NCI-H774 (cell line): ENCODE measurements at places on chromosomes 7 and 10.

GRCh38 chr7:100204454-100204853 is 15.3 kb upstream of the PVRIG start:
- DNase-seq = no peak

DNA sequence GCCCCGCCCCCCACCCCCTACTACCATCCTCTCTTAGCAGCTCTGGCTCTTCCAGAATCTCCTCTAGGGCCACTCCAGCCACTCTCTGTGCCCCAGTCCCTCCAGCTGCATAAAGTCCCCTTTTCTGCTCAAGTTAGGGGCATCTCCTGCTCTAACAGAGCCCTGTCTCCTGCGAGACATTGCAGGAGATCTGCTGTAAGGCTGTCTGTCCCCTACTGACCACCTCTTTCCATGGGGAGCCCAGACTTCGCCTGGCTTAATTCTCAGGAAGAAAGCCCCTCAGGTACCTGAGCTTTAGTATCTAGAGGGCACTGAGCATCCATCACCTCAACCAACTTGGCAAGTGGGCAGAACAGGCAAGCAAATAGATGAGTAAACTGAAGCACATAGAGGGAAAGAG is 200.7 kb upstream of the ZMIZ1 start:
- DNase-seq = no peak

- DNase-seq = no peak
These were observed 45.5 kb downstream of the CTBP2 start for GRCh38 chr10:125114761-125115391.

DNA sequence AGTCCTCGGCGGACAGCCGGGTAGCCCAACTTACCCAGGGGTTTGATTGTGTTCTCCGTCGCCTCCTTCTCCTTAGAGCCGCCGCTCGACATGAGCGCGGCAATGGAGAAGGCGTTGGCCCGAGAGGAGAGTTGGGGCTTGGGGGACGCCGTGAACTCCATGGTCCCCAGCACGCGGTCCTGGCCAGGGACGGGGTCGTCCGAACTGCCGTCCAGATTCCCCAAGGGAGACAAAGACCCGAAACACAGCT is 515 bp downstream of the TBX20 start:
- DNase-seq = no peak

DNA sequence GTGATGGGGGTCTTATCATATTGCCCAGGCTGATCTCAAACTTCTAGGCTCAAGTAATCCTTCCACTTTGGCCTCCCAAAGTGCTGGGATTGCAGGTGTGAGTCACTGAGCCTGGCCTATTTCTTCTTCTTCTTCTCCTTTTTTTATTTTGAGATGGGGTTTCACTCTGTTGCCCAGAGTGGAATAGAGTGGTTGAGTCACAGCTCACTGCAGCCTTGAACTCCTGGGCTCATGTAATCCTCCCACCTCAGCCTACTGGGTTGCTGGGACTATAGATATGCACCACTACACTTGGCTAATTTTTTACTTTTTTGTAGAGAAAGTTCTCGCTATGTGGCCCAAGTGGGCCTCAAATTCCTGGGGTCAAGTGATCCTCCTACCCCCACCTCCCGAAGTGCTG is 124.3 kb downstream of the SKIDA1 start:
- DNase-seq = no peak

GRCh38 chr10:12835709-12836108 is 165.8 kb downstream of the CCDC3 start:
- no peak for DNase-seq

GRCh38 chr10:89685936-89686335 is 15.5 kb upstream of the KIF20B start:
- DNase-seq = no peak

- DNase-seq = no peak
These were observed 55.8 kb downstream of the AKR1C4 start for GRCh38 chr10:5252177-5253037.

GRCh38 chr7:88214456-88214855 is 5.4 kb downstream of the SRI start:
- DNase-seq = no peak

DNA sequence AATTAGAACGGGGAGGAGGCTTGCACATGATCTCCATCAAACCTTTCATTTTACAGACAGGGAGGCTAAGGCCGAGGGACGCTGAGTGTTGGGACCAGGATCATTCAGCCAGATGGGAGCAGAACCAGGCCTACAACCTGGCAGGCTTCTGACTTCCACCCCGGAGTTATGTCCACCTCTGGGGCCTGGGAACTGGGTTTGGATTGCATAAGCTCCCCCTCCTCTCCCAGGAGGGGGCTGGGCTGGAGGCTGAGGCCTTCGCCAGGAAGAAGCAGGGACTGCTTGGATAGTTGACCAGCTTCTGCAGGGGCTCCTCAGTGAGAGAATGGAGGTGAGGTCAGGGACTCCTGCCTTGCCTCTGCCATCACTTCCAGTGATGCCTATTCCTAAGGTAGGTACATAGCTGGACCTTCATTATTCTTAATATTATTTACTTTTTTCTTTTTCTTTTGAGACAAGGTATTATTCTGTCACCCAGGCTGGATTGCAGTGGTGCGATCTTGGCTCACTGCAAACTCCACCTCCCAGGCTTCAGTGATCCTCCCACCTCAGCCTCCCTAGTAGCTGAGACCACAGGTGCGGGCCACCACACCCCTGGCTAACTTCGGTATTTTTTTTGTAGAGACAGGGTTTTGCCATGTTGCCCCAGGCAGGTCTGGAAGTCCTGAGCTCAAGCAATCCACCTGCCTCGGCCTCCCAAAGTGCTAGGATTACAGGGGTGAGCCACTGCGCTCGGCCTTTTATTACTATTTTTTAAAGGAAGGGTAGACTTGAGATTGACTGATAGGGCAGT is 1.3 kb downstream of the SNX10 start:
- no peak for DNase-seq

GRCh38 chr10:124467165-124467564 is 5.5 kb downstream of the LHPP start:
- DNase-seq = no peak

DNA sequence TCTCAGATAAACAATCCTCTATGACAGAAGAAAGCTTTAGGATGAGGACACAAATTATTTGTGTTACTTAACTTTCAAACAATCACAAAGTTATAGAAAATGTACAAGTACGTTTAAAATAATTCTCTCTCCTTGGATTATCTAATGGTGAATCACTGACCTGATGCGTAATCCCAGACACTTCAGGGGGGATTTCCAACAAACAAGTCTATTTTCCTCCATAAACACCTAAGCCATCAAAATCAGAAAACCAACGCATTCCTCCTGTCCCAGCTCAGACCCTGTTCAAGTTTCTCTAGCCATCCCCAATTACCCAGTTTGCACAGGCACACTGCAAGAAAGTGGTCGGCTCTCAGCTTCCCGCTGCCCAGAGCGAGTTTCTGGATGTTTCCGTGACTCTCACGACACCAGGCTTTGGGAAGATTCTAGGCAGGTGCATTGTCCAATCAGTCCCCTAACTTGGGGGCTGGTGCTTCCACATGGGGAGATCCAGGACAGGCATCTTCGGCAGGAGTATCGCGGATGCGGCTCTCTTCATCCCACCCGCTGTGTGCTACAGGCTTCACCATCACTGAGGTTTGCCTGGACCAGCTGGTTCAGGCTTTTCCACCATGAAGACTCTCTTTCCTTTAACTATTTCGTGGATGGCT is 200.0 kb downstream of the ZMYND11 start:
- no peak for DNase-seq

GRCh38 chr10:105063796-105064195 is 422.7 kb downstream of the SORCS3 start:
- peak; percentile 5 for DNase-seq

DNA sequence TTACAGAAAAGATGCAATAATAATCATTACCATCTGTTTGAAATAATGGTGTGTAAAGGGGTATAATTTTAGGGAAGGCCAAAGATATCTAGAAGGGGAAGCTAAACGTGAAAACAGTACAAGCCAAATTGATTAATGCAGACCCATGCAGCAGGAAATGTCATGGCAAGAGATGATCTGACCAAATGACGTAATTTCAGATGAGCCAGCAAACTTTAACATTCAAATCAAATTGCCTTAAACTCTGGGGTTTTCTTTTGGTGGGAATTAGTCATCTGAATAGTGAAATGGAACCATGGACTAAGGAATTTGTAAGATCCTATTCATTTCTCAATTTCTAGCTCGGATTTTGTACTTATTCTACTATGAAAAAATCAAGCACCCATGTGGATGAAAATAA is 21.4 kb upstream of the SCIN start:
- no peak for DNase-seq

GRCh38 chr10:24382596-24382978 is 173.6 kb downstream of the KIAA1217 start:
- DNase-seq = no peak

DNA sequence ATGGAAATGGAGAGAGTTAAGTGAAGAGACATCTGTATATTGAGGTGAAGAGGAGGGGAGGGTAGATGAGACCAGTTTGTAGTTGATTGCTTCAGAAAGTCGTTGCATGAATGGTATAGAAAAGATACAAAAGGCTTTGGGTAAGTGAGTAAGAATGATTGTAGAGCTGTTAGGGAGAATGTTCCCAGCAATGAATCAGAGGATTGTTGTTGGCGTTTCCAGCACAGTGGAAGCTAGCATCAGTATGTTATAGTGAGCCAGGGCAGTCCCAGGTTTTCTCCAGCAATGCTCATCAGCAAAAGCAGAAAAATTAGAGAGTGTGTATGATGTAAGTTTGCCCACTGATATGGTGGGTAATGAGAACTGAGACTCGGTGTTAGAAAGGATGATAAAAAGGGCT is 15.4 kb upstream of the CDK6 start:
- no peak for DNase-seq

DNA sequence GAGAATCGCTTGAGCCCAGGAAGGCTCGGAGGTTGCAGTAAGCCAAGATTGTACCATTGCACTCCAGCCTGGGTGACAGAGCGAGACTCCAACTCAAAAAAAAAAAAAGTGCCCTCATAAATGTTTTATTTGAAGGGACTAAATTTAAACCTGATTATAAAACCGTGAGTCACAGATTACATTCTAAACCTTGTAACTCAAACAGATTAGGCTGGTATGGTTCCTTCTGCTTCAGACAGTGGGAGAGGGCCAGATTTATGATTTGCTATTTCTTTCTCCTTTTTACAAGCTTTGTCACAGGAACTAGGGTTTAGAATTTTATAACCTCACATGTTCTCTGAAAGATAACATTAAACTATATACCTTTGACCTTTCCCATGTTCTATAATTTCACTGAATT is 801.2 kb upstream of the ZWINT start:
- no peak for DNase-seq

DNA sequence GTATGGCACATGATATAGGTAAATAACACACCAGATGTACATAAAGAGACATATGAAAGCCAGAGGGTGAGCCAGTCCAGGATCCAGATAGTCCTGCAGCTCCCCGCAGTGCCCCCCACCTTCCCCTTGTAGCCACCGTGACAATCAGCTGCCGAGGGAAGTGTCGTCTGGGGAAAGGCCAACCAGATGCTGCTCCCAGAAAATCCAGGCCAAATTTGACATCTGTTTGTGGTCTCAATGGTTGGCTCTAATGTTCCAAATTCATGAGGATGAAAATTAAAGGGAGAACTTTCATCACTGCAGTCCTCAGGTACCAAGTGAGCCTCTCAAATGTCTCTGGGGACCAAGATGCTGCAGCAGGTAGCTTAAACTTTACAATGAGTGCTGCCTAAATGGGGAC is 210.3 kb downstream of the PTEN start:
- no peak for DNase-seq

DNA sequence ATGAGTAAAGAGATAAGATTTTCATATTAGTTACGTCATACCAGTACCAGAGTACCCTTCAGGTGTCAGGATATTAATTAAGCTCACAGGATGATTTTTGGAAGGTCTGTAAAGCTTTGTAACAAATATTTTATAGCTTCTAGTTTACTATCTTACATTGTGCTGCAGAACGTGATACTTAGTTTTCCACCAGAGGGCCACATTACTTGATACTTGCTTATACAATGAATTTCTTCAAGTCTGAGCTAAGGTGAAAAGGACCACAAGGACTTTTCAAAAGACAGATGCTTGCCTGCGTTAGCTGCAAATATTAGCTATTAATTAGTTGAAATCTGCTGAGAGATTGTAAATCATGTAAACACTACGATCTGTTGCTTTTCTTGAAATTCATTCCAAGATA is 12.2 kb downstream of the FOXP2 start:
- no peak for DNase-seq

GRCh38 chr10:13681095-13681494 is 94.3 kb downstream of the PRPF18 start:
- peak; percentile 77 for DNase-seq

- DNase-seq = no peak
These were observed 16.6 kb downstream of the RPP30 start for GRCh38 chr10:90888387-90888786.

GRCh38 chr10:132961420-132961786 is 19.0 kb upstream of the CFAP46 start:
- DNase-seq = no peak

DNA sequence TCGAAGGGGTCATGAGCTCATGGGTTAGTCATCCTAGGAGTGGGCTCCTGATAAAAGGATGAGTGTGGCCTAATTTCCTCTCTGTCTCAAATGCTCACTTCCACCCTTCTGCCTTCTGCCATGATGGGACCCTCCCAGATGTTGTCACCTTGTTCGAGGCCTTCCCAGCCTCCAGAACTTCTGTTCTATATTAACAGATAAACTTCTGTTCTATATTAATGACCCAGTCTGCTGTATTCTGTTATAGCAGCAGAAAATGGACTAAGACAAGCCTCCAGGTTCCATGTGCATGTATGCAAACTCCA is 583.2 kb downstream of the GLRX3 start:
- no peak for DNase-seq

DNA sequence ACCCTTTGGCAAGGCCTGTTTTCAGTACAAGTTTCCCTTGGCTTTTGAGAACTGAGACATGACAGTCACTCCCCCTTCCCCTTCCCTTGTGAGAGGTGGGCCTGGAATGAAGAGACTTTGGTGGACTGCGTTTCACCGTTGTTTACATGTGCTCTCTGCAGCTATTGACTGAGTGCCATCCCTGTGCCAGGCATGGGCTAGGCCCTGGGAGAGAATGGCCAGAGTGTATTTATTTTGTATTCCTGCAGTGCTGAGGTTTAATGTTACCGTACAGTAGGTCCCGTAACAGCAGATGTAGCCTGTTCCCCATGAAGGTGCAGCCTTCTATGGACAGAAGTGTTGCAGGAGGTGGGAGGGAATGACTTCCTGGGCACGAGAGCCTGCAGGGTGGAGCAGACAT is 50.0 kb downstream of the TACR2 start:
- DNase-seq = no peak

GRCh38 chr10:76015245-76015644 is 583.8 kb downstream of the LRMDA start:
- no peak for DNase-seq

- DNase-seq = no peak
These were observed 66.6 kb downstream of the CUBN start for GRCh38 chr10:17062955-17063484.

DNA sequence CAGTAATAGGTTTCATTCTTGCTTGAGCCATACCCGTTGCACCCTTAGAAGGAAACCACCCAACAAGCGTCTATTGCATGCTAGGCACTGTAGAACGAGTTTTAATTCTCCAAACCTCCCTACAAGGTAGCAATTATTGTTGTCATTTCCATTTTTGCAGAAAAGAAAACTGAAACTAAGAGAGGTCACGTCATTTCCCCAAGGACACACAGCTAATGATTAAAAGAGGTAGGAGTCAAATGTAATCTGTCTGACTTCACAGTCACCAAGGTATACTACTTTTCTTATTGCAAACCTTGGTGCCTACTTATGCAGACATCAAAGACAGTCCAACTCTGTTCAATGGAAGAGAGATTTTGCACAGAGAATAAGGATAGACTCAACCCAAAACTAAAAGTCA is 49.1 kb upstream of the C1QL3 start:
- DNase-seq = no peak

- no peak for DNase-seq
These were observed 77.6 kb upstream of the FOXK1 start for GRCh38 chr7:4604456-4604940.
